Central memory CD8-positive, alpha-beta T cell (primary cell): ENCODE measurements at places on chromosomes 7 and 10.

GRCh38 chr10:60962946-60963345 lies 19.0 kb upstream of the RHOBTB1 start:
- peaks cover 33% of the 10 kb centered on the region for H3K27me3 ChIP-seq
- H3K4me1 ChIP-seq: no peaks in the 10 kb centered on the region
- no peak overlapping the region for H3K4me3 ChIP-seq
- no peak for DNase-seq
- H3K36me3 ChIP-seq: no peaks in the 10 kb centered on the region

GRCh38 chr10:82335831-82336230 lies 460.8 kb downstream of the NRG3 start:
- H3K27ac ChIP-seq: no peak overlapping the region
- no peak overlapping the region for H3K4me3 ChIP-seq
- H3K4me1 ChIP-seq: no peaks in the 10 kb centered on the region
- no peaks in the 10 kb centered on the region for H3K36me3 ChIP-seq

- H3K27me3 ChIP-seq: no peaks in the 10 kb centered on the region
- peaks cover 4% of the 10 kb centered on the region for H3K36me3 ChIP-seq
- DNase-seq: no peak
- peak overlapping the region; percentile 89 for H3K4me3 ChIP-seq
- H3K27ac ChIP-seq: no peak overlapping the region
These were observed 409 bp downstream of the DNMBP start for GRCh38 chr10:100009283-100009792.

DNA sequence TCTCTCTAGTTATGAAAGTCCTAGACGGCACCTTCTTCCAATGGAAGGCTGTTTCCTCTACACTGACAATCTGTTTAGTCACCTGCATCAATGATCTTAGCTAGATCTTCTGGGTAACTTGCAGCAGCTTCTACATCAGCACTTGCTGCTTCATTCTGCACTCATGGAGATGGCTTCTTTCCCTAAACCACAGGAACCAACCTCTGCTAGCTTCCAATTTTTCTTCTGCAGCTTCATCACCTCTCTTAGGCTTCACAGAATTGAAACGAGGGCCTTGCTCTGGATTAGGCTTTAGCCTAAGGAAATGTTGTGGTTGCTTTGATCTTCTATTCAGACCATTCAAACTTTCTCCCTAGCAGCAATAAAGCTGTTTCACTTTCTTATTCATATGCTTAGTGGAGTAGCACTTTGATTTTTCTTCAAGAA lies 24.6 kb downstream of the NAMPT start:
- no peak overlapping the region for H3K27ac ChIP-seq
- no peaks in the 10 kb centered on the region for H3K27me3 ChIP-seq

DNA sequence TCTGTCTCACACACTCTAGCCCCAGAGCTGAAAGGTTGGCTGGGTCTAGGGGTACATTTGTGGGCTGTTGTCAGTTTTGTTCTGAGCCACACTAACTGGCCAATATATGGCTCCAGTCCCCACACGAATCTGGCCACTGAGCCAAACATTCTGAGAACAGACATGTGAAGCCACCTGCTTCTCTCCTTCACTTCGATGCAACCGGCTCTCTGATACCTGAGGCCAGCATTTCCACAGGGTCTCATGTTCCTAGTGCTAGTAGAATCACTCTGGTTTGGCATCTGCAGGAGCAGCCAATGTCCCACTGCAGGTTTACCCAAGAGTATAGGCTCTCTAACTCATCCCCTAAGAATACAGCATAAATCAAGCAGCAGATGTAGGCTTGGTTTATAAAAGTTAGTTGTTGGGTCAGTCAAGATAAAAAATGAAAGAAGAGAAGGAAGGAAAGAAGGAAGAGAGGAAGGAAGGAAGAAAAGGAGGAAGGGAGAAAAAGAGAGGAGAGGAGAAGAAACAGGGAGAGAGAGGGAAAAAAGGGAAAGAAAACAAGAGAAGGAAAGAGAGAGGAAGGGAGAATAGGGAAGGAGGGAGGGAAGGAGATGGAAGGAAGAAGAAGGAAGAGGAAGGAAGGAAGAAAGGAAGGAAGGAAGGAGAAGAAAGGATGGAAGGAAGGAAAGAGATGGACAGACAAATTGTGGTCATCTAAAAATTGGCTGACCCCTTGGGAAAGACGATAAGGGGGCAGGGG lies 75.1 kb downstream of the STRA8 start:
- no peak for DNase-seq
- H3K36me3 ChIP-seq: no peaks in the 10 kb centered on the region
- no peak overlapping the region for H3K27ac ChIP-seq

DNA sequence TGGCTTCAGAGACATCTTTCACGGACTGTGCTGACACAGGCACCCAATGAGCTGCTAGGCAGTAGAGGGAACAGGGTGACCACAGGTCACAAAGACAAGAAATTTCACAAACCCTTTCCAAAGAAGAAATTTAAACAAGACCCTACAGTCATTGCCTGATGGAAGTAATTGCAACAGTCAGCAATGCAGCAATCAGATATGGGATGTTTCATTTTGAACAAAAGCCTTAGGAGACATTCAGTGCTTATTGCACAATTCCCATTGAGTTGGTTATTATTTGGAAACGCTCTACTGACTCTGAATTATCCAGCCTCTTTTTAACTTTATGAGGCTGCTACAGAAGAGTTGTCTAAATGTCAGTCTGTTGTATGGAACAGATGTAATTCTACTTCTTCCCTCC lies 85.5 kb downstream of the ETV1 start:
- no peak for DNase-seq
- no peak overlapping the region for H3K27ac ChIP-seq
- no peak overlapping the region for H3K4me3 ChIP-seq
- no peaks in the 10 kb centered on the region for H3K36me3 ChIP-seq
- H3K4me1 ChIP-seq: peaks cover 34% of the 10 kb centered on the region

DNA sequence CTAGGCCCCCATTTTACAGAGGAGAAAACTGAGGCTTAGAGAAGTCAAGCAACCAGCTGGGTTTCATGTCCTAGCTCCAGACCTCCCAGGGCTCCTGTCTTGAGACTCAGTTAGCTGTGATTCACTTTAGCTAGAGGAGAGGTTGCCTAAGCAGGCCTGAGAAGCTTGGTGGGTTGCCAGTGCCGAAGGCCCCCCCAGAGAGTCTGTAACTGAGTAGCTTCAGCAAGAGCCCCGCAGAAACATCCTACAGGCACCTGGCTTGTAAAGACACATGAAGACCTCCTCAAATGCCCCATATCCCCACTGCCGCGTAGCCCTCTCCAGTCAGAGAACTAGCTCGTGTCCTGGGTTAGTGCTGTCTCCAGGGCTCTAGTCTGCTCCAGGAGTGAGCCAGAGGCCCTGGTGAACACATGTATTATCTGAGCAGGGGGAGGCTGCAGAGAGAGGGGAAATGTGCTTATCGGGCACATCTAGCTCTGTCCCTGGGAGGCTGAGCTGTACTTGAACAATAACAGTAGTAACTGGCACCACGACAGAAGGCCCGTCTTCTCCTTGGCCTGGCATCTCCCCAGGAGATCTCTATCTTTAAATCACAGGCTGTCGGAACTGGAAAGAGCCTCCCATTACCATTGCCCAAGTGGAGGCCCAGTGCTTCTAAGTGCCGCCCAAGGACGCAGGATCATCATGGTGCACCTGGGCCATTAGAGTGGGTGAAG lies 28.9 kb downstream of the UNC5B start:
- no peaks in the 10 kb centered on the region for H3K27me3 ChIP-seq
- DNase-seq: no peak
- no peak overlapping the region for H3K4me3 ChIP-seq
- no peaks in the 10 kb centered on the region for H3K36me3 ChIP-seq

DNA sequence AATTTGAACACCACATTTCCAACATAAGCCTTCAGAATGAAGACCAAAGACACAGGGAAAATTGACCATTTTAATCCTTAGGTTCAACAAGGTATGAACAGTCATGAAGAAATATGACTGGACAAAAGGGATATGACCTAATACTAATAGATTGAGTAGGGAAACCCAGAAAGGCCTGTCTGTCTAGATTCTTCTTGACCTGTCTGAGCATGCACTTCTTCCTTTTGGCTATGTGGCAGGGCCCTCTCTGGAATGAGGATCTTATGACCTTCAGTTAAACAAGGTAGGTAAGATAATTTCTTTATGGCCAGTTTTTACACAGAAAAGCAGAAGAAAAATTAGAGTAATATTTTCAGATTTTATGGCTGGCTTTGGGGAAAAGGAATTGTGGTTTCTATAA lies 3.0 kb upstream of the PHYHIPL start:
- H3K27ac ChIP-seq: no peak overlapping the region
- H3K4me3 ChIP-seq: no peak overlapping the region
- DNase-seq: no peak

DNA sequence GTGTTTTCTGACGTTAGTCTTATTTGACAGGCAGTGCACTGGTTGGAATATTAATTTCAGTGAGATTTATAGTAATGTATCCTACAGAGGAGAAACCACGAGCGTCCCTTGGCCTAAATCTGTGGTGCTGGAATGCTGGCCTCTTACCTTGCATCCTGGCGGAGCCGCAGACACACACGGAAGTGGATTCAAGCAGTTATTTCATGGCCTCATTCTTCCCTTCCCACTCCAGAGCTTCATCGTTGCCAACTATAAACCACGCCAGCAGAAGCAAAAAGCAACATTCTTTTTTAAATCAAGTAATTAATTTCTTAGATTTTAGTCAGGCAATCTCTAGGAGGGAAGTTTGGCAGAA lies 13.1 kb downstream of the WIPI2 start:
- peaks cover 50% of the 10 kb centered on the region for H3K36me3 ChIP-seq
- H3K4me3 ChIP-seq: no peak overlapping the region
- no peak overlapping the region for H3K27ac ChIP-seq
- peaks cover 29% of the 10 kb centered on the region for H3K4me1 ChIP-seq

- H3K27ac ChIP-seq: no peak overlapping the region
- DNase-seq: no peak
- H3K36me3 ChIP-seq: peaks cover 2% of the 10 kb centered on the region
- H3K4me3 ChIP-seq: no peak overlapping the region
- H3K4me1 ChIP-seq: peaks cover 7% of the 10 kb centered on the region
These were observed 3.4 kb downstream of the TACR2 start for GRCh38 chr10:69413221-69413865.

DNA sequence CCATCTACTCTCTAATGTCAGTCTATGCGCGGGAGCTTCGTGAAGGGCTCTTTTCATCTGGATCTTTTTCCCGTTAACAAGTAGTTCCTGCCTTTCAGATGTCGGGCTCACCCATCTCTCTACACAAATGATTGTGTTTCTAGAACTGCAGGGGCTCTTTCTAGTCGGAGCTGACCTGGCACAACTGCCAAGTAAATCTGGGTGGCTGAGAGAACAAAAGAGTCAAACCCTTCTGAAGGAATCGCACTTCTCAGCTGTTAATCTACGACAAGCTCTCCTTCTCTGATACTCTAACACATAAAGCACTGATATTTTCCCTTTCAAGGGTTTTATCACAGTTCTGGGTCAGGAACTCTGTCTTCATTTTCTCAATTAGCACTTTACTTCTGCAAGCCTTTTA lies 144.7 kb downstream of the NRP1 start:
- no peak overlapping the region for H3K27ac ChIP-seq
- no peaks in the 10 kb centered on the region for H3K4me1 ChIP-seq
- H3K4me3 ChIP-seq: no peak overlapping the region
- no peaks in the 10 kb centered on the region for H3K36me3 ChIP-seq
- H3K27me3 ChIP-seq: peaks cover 27% of the 10 kb centered on the region

DNA sequence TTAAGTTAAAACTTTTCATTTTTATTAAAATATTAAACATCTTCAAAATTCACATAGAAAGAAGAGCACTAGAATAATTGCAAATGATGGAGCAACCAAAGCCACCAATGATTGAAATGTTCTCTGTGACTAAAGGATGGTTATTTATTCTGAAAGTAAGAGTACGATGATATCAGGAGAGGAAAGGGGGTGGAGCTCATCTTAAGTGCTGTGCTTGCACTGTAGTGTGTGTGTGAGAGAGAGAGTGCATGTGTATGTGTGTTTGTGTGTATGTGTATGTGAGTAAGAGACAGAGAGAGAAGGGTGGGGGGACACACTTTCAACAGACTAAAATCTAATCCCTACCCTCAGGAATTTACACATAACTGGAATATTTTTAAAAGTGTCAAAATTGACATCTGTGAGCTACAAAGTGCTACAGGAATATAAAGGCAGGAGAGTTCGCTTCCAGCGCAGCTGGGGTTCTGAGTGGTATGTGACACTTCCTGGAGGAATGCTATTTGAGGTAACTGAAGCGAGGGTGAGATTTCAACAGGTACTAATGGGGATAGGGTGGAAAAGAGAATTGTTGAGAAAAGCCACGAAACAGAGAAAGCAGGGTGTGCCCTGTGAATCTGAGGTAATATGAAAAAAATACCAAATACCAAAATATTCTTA lies 57.2 kb upstream of the SMNDC1 start:
- no peak overlapping the region for H3K27ac ChIP-seq
- no peaks in the 10 kb centered on the region for H3K27me3 ChIP-seq
- DNase-seq: no peak
- H3K36me3 ChIP-seq: peaks cover 4% of the 10 kb centered on the region
- H3K4me1 ChIP-seq: peaks cover 23% of the 10 kb centered on the region

DNA sequence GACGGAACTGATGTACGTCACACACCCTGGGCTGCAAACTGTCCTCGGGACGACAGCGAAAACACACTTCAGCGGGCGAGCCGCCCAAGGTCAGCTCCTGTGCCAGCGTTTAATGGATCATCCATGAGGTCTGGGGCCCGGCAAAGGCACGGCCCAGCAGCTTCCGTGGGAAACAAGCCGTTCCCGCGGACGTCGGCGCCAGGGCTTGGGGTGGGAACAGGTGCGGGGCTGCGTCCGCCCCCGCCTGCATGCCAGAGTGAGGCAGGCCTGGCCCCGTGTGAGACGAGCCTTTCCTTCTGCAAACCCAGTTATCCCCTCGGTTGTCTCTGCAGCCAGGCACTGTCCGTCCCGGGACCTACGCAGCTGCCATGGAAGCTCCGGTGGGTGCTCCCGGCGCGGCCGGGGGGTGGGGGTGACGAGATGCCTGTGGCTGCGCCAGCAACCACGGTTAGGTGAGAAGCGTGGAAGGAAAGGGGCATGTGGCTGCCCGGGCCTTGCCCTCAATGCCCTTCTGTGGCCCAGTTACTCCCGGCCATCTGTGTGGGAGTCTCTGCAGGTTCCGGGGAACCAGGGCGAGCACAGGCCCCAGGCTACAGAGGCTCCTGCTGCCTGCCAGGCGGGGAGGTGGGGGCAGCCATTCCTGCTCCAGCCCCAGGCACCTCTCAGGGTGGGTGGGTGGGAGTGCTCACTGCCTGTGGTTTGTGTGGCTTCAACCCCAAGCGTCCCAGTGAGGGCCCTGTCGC lies 42.2 kb upstream of the PDGFA start:
- no peak overlapping the region for H3K27ac ChIP-seq
- no peak for DNase-seq
- no peak overlapping the region for H3K4me3 ChIP-seq
- H3K4me1 ChIP-seq: no peaks in the 10 kb centered on the region
- no peaks in the 10 kb centered on the region for H3K36me3 ChIP-seq

- peaks cover 10% of the 10 kb centered on the region for H3K4me1 ChIP-seq
- H3K4me3 ChIP-seq: peak overlapping the region; percentile 79
- peaks cover 65% of the 10 kb centered on the region for H3K27me3 ChIP-seq
These were observed 537 bp downstream of the SH3PXD2A start for GRCh38 chr10:103854686-103855391.
